ENCODE measurements at places on chromosomes 1 and 21.

GRCh38 chr1:30172299-30172694 is 551.1 kb downstream of the MATN1 start:
- no peak for DNase-seq

DNA sequence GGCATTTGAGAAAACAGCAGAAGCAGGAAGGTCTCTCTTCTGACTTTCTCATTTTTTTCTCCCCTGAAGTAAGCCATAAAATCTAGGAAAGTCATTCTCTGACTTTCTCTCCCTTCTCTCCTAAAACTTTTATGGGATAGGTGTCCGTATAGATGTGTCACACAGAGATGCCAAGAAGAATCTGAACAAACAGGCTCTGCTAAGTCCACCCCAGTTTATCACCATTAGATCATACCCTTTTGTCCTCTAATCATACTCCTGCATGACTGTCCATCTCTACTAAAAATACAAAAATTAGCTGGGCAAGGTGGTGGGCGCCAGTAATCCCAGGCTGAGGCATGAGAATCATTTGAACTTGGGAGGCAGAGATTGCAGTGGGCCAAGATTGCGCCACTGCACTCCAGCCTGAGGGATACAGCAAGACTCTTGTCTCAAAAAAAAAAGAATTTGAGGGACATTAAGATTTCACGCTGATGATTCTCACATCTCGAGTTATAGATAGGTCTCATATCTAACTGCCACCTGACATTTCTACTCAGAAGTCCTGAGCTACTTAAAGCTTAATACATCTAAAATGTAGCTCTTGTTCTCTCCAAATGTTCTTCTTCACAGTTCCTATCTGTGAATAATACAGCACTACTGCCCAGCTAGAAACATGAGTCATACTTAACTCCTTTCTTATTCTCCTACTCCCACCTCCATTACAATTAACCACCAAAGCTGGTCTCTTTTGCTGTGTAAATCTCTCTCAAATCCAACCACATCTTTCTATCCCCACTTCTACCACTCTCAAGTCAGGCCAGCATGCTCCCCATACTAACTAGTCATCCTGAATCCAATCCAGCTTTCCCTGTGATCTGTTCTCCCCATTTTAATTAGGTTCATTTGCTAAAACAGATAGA is 47.7 kb downstream of the ZNF644 start:
- peak; percentile 21 for DNase-seq

DNA sequence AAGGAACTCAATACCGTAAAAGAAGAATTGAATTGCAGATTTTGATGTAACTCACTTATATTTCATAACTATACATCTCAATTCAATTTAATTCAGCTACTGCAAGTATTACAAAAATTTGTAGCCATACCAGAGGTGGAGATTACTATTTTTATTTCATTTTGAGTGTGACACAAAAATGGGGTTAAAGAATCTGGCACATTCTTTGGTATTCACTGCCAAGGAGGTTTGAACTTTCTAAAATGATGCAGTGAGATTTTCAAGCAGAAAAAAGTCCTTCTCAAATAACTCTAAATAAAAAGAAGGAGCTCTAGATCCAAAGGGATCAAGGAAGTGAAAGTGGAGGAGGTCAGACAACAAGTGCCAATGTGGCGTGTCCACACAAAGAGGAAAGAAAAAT is 569.0 kb downstream of the DPYD start:
- DNase-seq = no peak

GRCh38 chr21:41559658-41560631 is 52.0 kb upstream of the TMPRSS2 start:
- no peak for DNase-seq

- DNase-seq = no peak
These were observed 69.4 kb downstream of the RGS2 start for GRCh38 chr1:192878249-192878648.

DNA sequence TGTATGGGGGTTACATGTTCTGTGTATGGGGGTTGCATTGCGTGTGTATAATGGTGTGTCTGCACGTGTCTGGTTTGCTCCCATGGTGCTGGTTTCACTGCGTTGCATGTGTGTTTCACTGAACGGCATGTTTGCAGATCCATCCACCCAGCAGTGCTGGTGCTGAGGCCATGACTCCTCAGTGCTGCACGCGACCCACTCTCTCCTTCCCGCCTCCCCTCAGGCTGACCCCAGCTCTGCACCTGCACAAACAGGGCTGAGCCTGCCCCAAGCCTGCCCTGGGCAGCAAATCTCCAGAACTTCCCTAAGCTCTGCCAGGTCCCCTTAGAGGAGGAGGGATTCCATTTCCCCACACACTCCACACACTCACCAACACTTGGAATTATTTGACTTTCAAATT is 18.7 kb downstream of the ACTRT2 start:
- no peak for DNase-seq

GRCh38 chr1:85142753-85143152 is 58.1 kb downstream of the SYDE2 start:
- DNase-seq = no peak

GRCh38 chr21:46099476-46099875 is 1.6 kb downstream of the COL6A2 start:
- no peak for DNase-seq

DNA sequence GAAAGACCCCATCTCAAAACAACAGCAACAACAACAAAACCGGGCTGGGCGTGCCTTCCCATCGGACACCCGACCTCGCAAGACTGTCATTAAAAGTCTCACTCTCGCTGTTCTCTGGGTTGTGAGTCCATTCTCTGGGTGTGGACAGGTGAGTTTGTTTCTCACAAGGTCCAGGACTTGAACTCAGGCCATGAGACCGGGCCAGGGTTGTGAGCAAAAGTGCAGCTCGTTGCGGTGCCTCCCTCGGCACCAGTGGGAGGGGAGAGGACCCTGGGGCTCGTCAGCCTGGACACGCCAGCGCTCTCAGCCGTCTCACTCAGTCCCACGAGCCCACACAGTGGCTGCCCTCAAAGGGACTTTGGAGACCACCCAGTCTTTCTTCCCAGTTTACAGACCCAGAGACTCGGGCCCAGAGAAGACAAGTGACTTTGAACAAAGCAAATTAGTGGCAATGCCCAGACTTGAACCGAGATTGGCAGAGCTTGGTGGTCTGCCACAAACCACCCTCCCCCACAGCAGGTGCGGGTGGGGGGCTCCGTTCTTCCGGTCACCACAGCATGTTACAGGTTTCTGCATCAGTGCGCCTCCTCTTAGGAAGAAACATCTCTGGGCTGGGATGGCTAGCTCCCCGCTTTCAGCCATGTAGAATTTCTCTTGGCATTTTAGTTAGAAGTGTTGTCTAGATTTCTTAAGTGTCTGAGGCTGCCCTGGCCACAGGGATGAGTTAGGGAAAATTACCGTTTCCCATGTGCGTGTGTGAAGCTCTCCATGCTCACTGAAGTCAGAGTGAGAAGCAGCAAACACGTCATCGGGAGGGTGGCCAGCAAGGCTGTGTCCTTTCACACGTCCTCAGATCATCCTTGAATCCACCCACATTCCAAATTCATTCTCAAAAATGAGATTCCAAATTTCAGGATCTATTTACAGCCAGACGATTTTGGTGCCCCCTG is 28.3 kb downstream of the LRRC3 start:
- DNase-seq = no peak

- DNase-seq = no peak
These were observed 65.3 kb downstream of the TENT5C start for GRCh38 chr1:117670976-117671780.

DNA sequence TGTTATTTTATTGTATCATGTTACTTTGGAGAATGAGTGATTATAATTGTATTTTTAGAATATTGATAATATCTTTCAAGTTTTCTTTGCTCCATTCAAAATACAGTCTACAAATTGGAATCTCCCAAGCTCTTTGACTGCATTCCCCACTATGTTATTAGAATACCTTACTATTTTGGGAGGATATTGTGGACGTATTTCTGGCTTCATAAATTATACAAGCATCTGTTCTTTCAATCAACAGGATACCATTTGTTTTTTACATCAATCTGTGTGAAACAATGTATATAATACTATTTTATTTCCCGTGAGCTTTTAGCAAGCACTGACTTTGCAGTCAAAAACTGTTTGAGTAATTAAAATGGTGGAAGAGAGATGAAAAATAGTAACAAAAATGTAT is 226.5 kb downstream of the PTPRC start:
- DNase-seq = no peak

- no peak for DNase-seq
These were observed 85.7 kb downstream of the TGFB2 start for GRCh38 chr1:218430822-218431221.

GRCh38 chr1:205313563-205314308 is 7.8 kb downstream of the NUAK2 start:
- peak; percentile 86 for DNase-seq

DNA sequence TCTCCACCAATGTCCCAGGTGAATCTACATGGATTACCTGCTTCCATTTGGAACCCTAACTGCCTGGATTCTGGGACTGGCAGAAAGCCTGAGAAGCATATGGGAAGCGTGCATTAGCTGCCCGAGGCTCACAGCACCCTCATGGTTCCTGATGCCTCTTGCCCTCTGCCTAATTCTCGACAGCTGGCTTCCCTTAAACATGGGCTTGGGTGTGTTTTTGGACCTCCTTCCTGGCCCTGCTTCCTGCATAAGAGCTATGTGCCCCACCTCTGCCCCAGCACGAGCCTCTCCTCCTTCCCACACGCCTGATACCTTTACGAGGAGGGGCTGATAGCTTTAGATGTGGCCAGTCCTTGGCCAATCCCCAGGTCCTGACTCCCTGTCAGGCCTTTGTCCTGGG is 152.4 kb upstream of the HMGB4 start:
- DNase-seq = no peak

- DNase-seq = no peak
These were observed 40.7 kb upstream of the KCND3 start for GRCh38 chr1:112030157-112030556.

DNA sequence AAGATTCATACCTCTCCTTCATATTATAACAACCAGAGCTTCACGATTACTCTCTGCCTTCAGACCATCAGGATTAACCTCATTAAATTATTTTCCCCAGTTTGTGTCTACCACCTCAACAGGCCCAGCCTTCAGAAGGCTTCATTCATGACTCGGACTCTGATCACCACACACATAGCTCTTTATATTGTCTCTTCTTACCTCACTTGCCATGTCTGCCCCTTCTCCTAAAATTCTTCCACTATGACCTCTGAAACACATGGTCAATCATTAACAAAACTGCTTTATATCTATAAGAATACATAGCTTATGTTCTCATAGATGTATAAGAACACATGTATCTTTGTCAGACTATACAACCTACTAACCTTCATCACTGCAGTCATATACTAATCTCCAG is 79.8 kb downstream of the USP1 start:
- DNase-seq = no peak

DNA sequence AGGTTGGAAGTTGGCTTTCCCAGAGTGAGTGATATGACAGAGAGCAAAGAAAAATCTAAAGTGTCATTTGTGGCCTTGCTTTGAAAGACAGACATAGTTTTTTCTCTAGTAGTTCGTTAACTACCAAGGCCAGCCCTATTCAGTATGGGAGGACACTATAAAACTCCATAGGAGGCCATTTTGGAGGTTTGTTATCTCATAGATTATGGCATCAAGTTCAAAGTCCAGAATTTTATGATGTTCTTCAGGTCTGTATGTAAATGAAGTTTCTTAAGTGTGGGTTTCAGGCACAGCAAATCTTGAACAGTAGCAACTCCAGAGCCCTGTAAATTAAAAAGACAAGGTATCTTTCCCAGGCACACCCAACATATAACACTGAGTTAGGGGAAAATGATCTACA is 437.1 kb downstream of the PLPP3 start:
- DNase-seq = no peak

DNA sequence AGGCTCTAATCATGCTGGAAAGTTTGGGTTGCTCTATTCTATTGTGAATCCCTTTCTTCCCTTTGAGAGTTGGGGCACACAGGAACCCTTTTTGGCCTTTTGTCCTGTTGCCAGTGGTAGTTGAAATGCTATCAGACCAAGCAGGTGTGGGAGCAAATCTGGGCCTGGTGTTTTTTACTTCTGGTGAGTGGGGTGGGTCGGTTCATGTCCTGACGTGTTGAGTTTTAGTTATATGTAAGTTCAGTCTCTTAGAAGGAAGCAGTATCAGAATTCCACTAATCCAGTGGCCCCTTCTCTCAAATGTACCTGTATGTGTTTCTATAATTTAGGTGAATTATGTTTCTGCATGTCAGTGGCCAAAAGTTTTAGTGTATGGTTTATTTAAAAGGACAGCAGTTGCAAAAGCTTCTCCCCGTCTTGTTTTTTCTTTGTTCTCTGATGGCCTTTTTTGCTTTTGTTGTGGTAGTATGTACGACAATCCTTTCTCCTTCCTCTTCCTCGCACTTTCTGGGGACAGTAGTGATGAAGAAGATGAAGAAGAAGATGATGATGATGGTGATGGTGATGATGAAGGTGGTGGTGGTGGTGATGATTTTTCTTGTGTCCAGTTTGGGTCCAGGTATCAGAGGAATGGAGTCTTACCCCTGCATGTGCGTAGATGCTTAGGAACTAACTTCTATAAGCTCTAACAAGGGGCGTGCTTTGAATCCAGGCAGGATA is 74.2 kb downstream of the UBE4B start:
- no peak for DNase-seq

DNA sequence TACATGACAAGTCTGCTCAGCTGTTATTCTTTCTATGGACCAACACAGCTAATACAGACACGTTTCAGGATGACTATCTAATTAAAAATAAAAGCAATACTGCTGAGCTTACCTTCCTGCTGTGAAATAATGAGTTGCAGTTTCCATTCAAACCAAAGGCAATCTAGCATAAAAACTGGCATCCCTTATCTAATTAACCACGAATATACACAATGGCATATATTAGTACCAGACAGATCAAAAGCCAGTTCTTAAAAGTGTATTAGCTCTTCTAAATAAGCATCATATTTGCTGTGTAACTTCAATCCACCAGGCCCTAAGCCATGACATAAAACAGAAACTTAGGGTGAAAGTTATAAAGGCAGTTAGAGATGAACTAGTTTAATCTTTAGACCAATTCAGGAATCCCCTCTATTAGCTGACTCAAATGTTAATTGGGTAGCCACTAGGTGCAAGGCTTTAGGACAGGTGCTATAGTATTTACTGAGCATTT is 20.6 kb downstream of the TESK2 start:
- DNase-seq = no peak

GRCh38 chr1:156746728-156747631 is 4.5 kb downstream of the HDGF start:
- DNase-seq = no peak

DNA sequence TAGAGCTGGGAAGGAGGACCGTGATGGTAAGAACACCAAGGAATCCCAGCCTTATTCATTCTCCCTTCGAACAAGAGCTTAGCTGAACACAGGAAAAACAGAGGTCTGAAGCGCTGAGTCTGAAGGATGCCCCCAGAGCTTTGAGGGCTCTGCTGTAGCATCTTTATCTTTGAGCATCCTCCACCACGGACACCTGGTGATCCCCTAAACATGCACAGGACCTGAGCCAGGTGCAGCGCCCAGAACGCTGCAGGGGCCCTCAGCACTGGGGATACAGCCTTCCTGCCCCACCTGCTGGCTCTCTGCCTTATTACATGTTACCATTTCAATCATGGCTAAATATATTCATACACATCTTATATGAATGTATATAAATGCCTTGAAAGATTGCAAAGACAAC is 7.7 kb upstream of the GPATCH4 start:
- no peak for DNase-seq

GRCh38 chr1:202189001-202189790 is 4.4 kb upstream of the LGR6 start:
- no peak for DNase-seq

GRCh38 chr1:219544163-219544846 is 68.6 kb downstream of the ZC3H11B start:
- DNase-seq = no peak
